ENCODE measurements at places on chromosomes 1 and 21.

GRCh38 chr1:85577419-85578320 is 2.9 kb upstream of the CCN1 start:
- peak; percentile 84 for DNase-seq

GRCh38 chr21:38774152-38774551 is 31.6 kb upstream of the ETS2 start:
- DNase-seq, result no peak

- DNase-seq, result no peak
Measured at GRCh38 chr1:60867782-60868181, 214.6 kb upstream of the NFIA start.

- DNase-seq, result no peak
Measured at GRCh38 chr1:12627296-12627695, 9.3 kb upstream of the DHRS3 start.

DNA sequence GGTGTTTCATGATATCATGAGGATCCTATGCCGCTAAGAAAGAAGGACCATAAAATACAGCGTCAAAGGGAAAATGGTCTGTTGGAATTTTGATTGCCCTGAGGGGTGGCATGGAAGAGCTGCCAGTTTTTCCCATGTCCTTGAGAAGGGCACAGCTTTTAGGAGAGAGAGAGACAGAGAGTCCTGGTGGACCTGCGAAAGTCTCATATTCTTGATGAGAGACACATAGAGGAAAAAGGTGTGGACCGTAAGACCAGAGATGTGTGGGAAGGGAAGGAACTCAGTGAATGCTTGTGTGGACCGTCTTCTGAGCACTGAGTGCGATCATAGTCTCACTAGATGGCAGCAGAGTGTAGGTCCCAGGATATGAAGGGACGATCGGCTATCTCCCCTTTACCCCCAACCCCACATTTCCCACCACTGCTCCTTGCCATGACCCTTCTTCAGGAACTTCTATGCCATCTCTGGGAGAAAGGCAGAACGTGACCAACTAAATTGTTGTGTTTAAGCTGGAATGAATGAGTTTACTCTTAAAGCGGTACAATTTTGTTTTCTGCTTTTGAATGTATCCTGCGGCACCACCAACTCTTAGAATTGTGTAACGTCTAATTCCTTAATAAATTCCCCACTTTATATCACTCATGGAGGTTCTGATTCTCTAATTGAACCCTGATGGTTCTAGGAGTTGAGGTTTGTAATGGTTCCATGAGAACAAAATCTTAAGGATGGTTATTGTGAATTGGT is 117.7 kb downstream of the CTH start:
- peak; percentile 72 for DNase-seq

DNA sequence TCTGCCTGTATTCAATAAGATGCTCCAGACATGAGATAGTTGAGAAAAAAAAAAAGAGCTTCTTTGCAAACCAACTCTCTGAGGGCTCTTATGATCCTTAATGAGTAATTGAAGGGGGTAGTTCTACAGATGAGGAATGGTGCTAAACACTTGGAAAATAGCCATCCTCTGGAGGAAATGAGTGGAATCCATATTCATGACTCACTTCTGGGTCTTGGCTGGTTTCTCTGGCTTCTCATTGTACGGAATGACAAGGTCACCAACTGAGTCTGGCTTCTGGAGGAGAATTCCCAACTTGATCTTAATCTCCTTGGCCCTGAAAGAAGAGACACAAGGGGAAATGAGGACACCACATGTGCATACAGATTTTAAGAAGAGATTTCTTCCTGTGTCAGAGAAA is 34.7 kb downstream of the RGS5 start:
- DNase-seq, result peak; percentile 72

GRCh38 chr1:1275836-1276235 is 2.2 kb upstream of the UBE2J2 start:
- no peak for DNase-seq

DNA sequence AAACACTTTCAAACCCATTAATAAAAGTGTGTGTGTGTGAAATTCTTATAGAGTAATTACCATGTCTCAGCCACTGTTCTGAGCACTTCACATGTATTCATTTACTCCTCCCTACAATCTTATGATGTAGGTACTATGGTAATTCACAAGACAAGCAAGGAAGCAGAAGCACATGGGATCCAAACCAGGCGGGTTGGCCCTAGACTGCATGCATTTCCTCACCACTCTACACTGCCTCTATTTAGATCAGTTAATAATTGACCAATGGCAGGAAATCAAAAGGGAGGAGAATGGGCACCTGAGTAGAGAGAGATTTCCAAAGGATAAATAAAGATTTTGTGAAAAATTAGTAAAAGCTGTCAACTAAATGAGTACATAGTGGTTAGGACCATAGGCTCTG is 15.7 kb downstream of the MAP3K21 start:
- no peak for DNase-seq

DNA sequence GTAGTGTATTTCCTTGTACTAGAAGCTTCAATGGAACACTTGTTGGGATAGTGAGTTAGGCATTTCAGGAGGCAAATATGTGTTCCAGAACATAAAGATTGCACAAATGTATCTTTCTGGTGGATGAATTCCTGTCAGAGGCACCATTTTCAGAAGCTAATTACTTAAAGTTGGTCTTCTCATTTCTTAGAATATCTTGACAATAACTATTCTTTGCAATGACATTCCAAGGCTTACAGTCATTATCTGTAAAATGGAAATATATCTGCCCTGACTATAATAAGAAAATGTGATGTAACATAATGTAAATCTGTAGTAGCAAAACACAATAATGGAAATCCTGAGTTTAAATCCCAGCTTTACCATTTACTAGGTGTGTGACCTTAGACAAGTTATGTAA is 2.7 kb downstream of the VCAM1 start:
- DNase-seq, result no peak

DNA sequence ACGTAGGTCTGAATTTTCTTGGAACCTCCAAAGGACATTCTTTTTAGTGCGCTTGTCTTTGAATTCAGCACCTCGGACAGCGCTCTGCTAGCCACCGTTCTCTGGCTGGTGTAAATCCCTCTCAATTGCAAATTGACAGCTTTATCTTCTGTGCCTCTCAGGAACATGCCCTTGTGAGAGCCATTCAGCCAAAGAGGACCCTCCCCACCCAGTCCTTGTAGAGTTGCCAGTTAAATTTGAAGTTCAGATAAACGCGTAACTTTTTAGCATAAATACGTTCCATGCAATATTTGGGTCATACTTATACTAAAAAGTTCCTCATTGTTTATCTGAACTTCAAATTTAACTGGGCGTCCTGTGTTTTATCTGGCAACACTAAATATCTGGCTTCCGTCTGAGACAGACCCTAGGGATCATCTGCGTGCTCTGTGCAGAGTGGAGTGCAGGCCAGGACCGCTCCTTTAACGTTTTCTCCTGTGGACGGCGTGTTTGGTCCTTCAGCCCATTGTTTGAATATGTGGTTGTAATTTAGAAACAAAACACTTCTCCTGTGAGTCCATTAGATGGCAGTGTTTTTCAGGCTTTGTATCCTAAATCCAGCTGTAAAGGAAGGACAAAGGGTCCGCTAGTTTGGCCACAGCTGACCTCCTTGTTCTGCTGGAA is 7.0 kb downstream of the KCNAB2 start:
- peak; percentile 86 for DNase-seq

DNA sequence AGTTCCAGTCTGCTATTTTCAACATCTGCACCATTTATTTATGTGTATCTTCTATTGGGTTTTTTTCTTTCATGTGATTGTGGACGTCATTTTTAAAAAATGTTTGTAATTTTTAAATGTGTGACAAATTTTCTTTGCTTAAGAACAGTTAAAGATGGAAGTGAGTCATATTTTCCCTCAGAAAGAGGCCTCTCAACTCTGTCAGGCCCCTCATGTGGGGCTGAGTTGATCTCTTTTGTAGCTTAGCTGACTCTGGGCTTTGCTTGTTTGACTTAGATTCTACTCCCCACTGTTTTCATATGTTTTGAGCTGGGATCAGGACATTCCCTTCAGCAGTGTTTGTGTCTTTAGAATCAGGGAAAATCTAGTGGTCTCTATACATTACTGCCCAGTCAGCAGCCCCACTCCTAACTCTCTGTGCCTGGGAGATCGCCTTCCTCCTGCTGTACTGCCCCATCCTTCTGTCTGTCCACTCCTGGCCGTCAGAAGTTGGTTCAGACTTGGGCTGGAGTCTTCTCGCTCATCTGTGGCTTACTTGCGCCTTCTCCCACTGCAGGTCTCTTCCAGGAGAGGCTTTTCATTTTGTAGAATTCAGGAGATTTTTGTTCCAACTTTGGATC is 137.4 kb downstream of the DYRK1A start:
- no peak for DNase-seq
